Stimulated activated CD4-positive, alpha-beta T cell treated with anti-CD3 and anti-CD28 coated beads, Interleukin-4, amount 100 ng/mL, for 4 hours (primary cell): ENCODE measurements at places on chromosomes 3 and 15.

DNA sequence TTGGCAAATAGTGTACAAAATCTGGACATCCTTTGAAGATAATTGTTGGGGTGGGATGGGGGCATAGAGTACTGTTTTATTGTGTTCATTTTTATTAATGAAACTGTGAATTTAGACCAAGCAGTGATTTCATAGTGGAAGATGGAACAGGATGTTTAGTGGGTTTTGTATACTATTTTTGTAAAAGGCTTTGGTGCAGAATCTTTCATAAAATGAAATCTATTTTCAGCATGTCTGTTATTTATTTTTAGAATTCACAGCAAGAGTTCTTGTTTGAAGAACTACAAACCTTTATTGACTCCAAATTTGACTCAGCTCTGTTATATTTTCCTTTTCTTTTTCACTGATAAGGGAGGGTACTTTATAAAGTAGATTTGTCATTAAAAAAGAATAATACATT is 145.4 kb downstream of the AKAP13 start:
- no peak for DNase-seq

DNA sequence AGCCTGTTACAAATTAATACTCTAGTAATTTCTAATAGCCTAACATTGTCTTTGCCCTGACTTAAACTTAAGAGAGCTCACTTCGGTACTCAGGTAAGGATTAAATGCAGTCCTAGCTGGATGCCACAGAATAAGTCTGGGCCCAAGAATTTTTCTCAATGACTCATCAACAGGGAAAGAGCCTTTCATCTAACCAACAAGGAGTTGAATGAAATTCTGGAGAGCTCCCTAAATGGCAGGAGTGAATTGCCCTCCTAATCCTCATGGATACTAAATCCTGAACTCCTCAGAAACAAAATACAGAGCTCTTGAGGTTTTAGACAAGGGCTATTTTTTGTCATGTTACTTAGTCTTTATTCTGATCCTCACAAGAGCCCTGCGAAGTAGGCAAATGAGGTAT is 159.5 kb downstream of the PLCH1 start:
- DNase-seq, result no peak

GRCh38 chr3:37785736-37786135 is 75.9 kb upstream of the CTDSPL start:
- no peak for DNase-seq

DNA sequence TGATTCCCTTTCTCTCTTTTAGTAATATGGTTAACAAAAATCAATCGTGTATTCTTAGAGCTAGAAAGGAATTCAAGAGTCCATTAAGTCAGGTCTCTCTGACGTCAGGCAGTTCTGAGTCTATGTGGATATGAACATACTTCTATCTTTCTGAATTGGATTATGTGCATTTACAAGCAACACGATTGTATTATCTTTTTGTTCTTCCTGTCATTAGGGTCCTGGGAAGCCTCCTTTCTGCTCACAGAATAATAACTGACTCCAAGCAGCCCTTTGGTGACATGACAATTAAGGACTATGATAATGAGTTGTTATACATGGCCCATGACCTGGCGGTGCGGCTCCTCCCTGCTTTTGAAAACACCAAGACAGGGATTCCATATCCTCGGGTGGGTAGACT is 14.0 kb downstream of the EDEM1 start:
- no peak for DNase-seq

- DNase-seq, result no peak
Measured at GRCh38 chr15:60612400-60613048, 133.6 kb upstream of the ICE2 start.
